ENCODE measurements at places on chromosomes 12 and 14.

GRCh38 chr12:57323416-57323815 is 72.4 kb upstream of the STAC3 start:
- no peak for DNase-seq
- peaks cover 9% of the 10 kb centered on the region for H3K4me1 ChIP-seq
- no peaks in the 10 kb centered on the region for H3K27me3 ChIP-seq
- H3K4me3 ChIP-seq, result no peak overlapping the region
- no peak overlapping the region for H3K27ac ChIP-seq

- H3K27me3 ChIP-seq, result no peaks in the 10 kb centered on the region
- H3K4me1 ChIP-seq, result peaks cover 6% of the 10 kb centered on the region
- no peak overlapping the region for H3K27ac ChIP-seq
- H3K4me3 ChIP-seq, result no peak overlapping the region
Measured at GRCh38 chr14:33880330-33880729, 70.5 kb downstream of the EGLN3 start.

- H3K4me1 ChIP-seq, result no peaks in the 10 kb centered on the region
- no peaks in the 10 kb centered on the region for H3K27me3 ChIP-seq
- DNase-seq, result no peak
- no peak overlapping the region for H3K4me3 ChIP-seq
- peak overlapping the region; percentile 27 for H3K27ac ChIP-seq
- peaks cover 98% of the 10 kb centered on the region for H3K36me3 ChIP-seq
Measured at GRCh38 chr12:110335481-110336045, 54.5 kb downstream of the ATP2A2 start.

DNA sequence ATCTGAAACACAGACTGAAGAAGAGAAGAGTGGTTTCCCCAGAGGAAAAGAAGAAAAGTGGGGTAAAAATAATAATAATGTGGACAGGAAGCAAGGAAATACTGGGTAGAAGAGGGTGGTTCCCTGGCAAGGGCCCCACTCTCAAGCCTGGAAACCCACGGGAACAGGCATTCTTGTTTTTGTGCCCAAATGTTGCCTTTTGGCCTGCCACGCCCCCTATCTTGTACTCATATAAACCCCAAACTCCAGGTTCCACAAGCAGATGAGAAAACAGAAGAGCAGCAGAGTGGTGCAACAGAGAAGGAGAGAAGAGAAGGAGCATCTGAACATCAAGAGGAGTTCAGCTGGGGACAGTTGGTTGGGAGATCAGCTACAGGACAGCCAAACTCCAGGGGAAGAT is 51.2 kb downstream of the NDUFA12 start:
- peaks cover 52% of the 10 kb centered on the region for H3K27me3 ChIP-seq
- no peak for DNase-seq

DNA sequence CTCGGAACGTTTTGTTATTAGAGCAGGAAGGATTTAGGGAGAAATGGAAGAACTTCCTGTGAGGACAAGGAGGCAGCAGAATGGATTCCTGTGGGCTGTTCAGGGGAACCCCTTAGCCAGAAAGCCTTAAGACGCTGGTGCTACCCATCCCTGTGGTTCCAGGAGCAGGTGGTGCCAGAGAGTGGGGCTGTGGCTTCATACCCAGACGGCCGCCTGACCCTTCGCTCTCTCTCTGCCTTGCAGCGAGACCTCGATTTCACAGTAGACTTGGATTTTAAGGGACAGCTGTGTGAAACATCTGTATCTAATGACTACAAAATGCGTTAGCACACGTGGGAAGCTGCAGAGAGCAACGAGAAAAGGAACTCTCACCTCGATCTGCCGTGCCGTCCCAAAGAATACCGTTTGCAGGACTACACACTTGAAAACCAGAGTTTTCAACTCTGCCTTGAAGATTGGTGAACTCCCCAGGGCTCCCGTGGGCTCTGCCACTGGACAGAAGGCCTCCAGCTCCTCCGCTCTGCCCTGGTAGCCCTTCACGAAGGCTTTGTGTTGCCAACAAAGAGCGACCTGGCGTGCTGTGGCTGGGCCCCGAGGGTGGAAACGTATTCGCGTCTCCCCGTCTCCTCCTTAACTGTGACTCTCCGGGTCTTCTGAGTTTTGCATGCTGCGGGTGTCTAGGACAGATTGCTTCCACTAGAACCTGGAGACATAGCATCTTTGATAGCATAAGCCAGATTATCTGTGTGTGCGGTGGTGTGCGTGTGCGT is 102.0 kb downstream of the PRMT8 start:
- H3K27ac ChIP-seq, result no peak overlapping the region
- no peaks in the 10 kb centered on the region for H3K36me3 ChIP-seq
- H3K4me3 ChIP-seq, result no peak overlapping the region

GRCh38 chr14:98341211-98341610 is 930.8 kb downstream of the BCL11B start:
- no peak overlapping the region for H3K27ac ChIP-seq
- H3K4me1 ChIP-seq, result peaks cover 16% of the 10 kb centered on the region
- no peaks in the 10 kb centered on the region for H3K27me3 ChIP-seq
- no peak for DNase-seq
- no peaks in the 10 kb centered on the region for H3K36me3 ChIP-seq
- H3K4me3 ChIP-seq, result no peak overlapping the region

GRCh38 chr12:3315201-3315661 is 175.8 kb upstream of the PRMT8 start:
- H3K36me3 ChIP-seq, result no peaks in the 10 kb centered on the region
- peaks cover 17% of the 10 kb centered on the region for H3K27me3 ChIP-seq

DNA sequence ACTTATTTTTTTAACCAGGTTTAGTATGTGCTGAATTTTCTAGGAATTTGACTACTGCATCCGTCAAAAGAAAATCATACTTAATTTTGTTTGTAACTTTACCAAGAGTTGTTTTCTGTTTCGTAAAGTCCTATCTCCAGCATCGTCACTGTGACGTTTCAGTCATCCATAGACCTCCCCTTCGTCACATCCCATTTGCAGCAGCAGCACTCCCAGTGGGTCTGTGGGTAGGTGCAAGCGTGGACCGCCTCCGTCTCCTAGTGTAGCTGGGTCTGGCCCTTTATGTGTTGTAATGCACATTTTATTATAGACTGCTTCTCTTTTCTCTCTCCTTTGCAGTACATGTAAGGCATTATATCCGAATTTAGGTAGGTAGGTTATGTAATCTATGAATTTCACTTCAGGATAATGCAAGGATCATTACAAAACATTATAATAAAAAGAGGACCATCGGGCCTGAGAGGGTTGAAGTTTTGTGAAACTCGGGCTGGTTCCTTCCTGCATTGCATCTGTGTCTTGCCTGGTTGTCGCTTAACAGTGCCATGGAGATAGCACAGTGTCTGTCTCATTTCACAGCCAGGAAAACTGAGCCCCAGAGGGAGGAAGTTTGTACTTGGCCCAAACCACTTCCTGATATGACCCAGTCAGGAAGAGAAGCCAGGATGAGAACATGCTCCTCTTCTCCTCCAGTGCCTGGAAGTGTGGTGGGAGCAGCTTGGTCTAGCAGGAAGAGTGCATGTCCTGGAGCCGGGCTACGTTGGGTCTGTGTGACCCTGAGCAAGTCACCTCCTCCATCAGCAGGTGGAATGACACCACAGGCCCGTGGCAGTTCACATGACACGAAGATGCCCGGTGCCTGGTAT is 41.3 kb downstream of the EVL start:
- H3K27ac ChIP-seq, result peak overlapping the region; percentile 93
- peaks cover 86% of the 10 kb centered on the region for H3K4me1 ChIP-seq
- DNase-seq, result peak; percentile 63
- H3K4me3 ChIP-seq, result peak overlapping the region; percentile 69

DNA sequence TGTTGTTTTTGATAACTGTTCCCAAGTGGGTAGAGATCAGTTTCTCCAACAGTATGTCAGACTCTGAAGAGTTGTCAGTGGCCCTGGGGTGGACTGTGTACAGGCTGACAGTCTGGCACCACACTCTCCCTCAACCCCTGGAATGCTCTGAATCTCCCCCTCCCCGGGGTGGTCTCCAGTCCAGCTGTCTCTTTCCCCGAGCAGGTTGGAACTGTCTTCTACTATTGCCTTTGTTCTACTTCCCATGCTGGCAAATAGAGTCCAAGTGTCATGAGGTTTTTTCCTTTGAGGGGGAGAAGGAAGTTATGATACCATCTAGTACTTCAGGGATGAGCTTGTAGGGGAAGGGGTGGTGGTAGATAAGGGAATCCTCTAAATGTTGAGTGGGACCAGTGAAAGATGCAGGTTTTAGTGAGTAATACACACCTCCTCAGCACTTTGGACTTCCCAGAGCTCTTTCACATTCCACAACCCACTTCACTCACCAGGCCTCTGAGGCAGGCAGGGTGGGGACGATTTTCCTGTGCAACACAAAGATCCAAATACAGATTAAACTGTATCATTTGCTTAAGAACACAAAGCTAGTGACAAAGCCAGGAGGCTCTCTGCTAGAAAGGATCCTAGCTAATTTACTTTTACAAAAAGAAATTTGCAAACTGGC is 170.7 kb upstream of the GZMB start:
- no peak overlapping the region for H3K27ac ChIP-seq
- H3K4me3 ChIP-seq, result no peak overlapping the region
- H3K27me3 ChIP-seq, result peaks cover 14% of the 10 kb centered on the region
- DNase-seq, result no peak
- H3K36me3 ChIP-seq, result no peaks in the 10 kb centered on the region

- no peak for DNase-seq
- peaks cover 15% of the 10 kb centered on the region for H3K4me1 ChIP-seq
- no peaks in the 10 kb centered on the region for H3K27me3 ChIP-seq
- H3K4me3 ChIP-seq, result no peak overlapping the region
- no peak overlapping the region for H3K27ac ChIP-seq
Measured at GRCh38 chr12:107310621-107311020, 217.3 kb upstream of the CRY1 start.

- no peak overlapping the region for H3K4me3 ChIP-seq
- no peaks in the 10 kb centered on the region for H3K4me1 ChIP-seq
- no peaks in the 10 kb centered on the region for H3K36me3 ChIP-seq
- H3K27me3 ChIP-seq, result no peaks in the 10 kb centered on the region
- H3K27ac ChIP-seq, result no peak overlapping the region
Measured at GRCh38 chr12:50338920-50339645, 55.8 kb upstream of the LIMA1 start.

DNA sequence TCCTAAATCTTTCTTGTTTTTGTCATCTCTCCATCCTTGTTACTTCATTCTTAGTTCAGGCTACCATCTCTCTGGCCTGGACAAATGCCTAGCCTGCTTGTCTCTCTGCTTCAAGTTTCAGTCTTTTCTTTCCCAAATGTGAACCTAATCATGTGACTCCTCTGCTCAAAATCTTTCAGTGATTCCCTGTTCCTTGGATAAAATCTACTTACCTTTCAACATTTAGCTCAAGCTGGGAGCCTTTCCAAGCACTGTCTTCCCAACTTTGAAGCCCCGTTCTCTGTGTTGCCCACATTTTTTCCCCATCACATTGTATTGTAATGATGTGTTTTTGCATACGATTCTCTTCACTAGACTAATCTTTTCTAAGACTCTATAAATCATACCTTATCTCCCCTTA is 24.7 kb downstream of the SLC7A8 start:
- no peaks in the 10 kb centered on the region for H3K36me3 ChIP-seq
- no peaks in the 10 kb centered on the region for H3K27me3 ChIP-seq
- no peak overlapping the region for H3K27ac ChIP-seq

DNA sequence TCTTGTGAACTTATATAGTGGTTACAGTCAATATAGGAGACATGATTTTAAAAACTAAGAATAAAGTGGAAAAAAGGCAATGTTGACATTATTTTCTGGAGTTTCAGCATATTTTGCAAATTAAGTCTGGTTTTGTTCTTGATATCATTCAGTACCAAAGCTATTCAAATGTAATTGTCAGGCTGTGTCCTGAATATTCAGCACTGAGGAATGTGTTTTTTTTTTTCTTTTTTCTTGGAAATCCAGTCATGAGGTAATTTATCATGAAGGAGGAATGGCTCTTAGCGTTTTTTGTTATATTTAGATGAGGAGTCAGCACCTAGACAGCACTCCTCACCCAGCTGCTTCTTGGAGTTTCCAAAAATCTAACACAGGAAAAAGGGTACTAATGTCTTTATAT is 225.5 kb downstream of the CCDC91 start:
- H3K36me3 ChIP-seq, result peaks cover 51% of the 10 kb centered on the region
- peaks cover 6% of the 10 kb centered on the region for H3K4me1 ChIP-seq
- H3K27me3 ChIP-seq, result no peaks in the 10 kb centered on the region
- H3K27ac ChIP-seq, result no peak overlapping the region
- no peak for DNase-seq

GRCh38 chr14:87002776-87003175 is 990.2 kb downstream of the GALC start:
- no peak overlapping the region for H3K4me3 ChIP-seq
- H3K27me3 ChIP-seq, result no peaks in the 10 kb centered on the region
- DNase-seq, result no peak
- H3K4me1 ChIP-seq, result no peaks in the 10 kb centered on the region

- no peaks in the 10 kb centered on the region for H3K36me3 ChIP-seq
- no peak overlapping the region for H3K4me3 ChIP-seq
- no peaks in the 10 kb centered on the region for H3K4me1 ChIP-seq
- H3K27ac ChIP-seq, result no peak overlapping the region
- H3K27me3 ChIP-seq, result peaks cover 2% of the 10 kb centered on the region
Measured at GRCh38 chr12:75162845-75163244, 46.8 kb downstream of the KCNC2 start.

- no peaks in the 10 kb centered on the region for H3K36me3 ChIP-seq
- no peak overlapping the region for H3K27ac ChIP-seq
- no peak overlapping the region for H3K4me3 ChIP-seq
- no peak for DNase-seq
- H3K4me1 ChIP-seq, result no peaks in the 10 kb centered on the region
Measured at GRCh38 chr14:62655166-62655565, 390.1 kb downstream of the KCNH5 start.

- H3K27me3 ChIP-seq, result peaks cover 21% of the 10 kb centered on the region
- no peaks in the 10 kb centered on the region for H3K36me3 ChIP-seq
- no peak for DNase-seq
- no peak overlapping the region for H3K27ac ChIP-seq
- peaks cover 33% of the 10 kb centered on the region for H3K4me1 ChIP-seq
Measured at GRCh38 chr14:22820731-22821130, 5.5 kb upstream of the SLC7A7 start.

DNA sequence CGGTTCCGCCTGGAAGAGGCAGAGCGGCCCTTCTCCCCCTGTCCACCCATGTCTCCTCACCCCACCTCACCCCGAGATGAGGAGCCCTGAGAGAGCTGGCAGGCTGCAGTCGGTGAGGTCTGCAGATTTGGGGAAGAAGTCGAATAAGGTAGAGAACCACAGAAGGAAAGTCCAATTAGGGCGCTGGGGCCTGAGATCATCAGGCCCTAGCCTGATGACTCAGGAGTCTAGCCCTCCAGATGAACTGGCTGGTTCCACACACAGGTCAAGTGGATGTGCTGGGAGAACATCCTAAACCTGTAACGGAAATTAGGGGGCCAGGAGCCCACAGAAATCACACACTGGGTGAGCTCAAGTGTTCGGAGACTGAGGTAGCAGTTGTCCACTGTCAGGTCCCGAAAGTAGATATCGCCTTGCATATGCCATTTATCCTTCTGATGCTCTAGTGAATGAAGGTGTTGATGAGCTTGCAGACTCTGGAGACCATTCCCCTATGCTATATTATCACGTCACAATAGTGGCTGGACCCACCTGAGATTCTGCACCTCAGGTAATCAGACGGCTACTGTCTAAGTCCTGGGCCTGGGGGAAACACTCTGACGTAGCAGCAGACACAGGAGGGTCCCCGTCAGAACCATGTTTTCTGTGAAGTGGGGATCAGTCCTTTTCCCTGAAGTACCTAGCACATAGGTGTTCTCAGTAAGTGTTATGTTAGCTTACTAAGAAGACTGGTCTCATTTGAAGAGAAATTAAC is 886 bp upstream of the METTL17 start:
- peak overlapping the region; percentile 44 for H3K27ac ChIP-seq
- peaks cover 37% of the 10 kb centered on the region for H3K4me1 ChIP-seq
- no peak for DNase-seq
- H3K27me3 ChIP-seq, result no peaks in the 10 kb centered on the region
- H3K36me3 ChIP-seq, result peaks cover 38% of the 10 kb centered on the region
